ENCODE measurements at places on chromosomes 7 and 10.

GRCh38 chr10:102322914-102323313 lies 72.6 kb upstream of the NFKB2 start:
- no peak for DNase-seq

- no peak for DNase-seq
These were observed 4.5 kb downstream of the MBL2 start for GRCh38 chr10:52768001-52768532.

GRCh38 chr10:73379064-73379748 lies 20.5 kb upstream of the CFAP70 start:
- no peak for DNase-seq

- no peak for DNase-seq
These were observed 72.5 kb upstream of the KCNMA1 start for GRCh38 chr10:77710081-77710551.

- DNase-seq = no peak
These were observed 4.5 kb downstream of the VGF start for GRCh38 chr7:101160910-101161309.

DNA sequence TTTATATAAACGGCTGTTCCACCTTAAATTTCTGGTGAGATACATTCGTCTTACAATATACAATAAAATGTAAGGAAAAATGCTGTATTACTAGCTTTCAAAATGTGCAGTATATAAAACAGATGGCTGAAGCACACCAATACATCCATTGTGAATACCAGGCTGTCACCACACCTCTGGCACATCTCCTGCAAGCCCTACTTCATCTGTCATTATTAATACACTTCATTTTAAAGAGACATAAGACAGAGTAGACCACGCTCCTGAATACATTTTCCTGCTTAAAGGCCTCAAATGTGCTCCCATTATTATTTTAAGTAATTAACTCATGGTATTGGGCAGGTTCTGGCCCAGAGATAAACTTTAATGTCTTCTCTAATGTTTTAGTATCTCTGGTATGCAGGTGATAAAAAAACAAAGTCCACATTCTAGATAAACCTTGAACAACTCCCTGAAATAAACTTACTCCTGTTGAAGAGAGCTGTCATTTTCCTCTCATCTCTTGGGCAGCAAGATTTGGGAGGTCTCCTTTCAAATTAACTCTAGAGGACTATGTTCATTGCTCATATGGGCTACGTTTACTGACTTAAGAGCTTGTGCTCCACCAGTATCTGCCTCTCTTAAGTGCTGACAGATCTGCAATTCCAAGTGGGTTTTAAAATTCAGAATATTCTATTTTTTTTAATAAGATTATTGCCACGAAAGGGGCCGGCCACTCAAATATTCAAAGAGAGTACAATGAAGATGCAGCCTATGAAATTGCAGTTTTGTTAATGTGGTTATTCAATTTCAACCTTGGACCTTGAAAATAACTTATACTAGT lies 396.5 kb upstream of the SEMA3D start:
- no peak for DNase-seq

GRCh38 chr7:30681815-30682211 lies 443 bp downstream of the CRHR2 start:
- DNase-seq = no peak

GRCh38 chr7:156168434-156168833 lies 356.2 kb upstream of the SHH start:
- DNase-seq = no peak

DNA sequence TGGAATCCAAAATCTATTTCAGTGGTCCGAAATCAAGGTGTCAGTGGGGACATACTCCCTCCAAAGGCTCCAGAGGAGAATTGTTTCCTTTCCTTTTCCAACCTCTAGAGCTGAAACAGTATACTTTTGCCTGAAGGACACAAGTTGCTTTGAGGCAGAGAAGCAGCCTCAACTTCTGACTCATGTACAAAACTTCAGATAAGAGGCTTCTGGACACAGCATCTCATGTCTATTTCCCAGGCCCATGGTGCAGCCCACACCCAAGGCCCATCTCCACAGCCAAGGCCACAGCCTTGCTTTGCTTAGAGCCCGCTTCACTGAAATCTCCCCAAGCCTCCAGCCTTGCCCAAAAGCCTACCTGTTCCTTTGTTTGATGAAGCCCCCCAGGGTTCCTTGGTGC lies 68.9 kb downstream of the ZNF467 start:
- peak; percentile 17 for DNase-seq

GRCh38 chr7:142964502-142965246 lies 2.5 kb upstream of the KEL start:
- DNase-seq = peak; percentile 1

DNA sequence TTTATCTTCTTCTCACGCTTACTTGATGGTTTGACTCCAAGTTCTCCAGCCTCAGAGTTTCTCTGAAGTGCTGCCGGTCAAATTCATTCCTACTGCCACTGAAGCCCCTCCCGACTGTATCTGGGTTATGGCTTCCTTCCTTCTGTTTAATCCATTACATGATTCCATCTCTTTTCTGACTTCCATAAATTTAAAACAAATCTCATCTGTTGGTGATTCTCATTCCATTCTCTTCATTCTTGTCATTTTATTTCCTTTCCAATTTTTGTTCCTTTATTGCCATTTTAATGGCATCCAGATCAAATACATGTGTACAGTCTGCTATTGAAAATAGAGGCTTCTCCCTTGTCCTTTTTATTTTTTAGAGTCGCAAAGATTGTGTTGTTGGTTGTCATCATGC lies 25.4 kb upstream of the HIBADH start:
- no peak for DNase-seq

- no peak for DNase-seq
These were observed 48.2 kb upstream of the WDR11 start for GRCh38 chr10:120802935-120803334.

- no peak for DNase-seq
These were observed 8.9 kb downstream of the CCDC71L start for GRCh38 chr7:106652092-106652491.

DNA sequence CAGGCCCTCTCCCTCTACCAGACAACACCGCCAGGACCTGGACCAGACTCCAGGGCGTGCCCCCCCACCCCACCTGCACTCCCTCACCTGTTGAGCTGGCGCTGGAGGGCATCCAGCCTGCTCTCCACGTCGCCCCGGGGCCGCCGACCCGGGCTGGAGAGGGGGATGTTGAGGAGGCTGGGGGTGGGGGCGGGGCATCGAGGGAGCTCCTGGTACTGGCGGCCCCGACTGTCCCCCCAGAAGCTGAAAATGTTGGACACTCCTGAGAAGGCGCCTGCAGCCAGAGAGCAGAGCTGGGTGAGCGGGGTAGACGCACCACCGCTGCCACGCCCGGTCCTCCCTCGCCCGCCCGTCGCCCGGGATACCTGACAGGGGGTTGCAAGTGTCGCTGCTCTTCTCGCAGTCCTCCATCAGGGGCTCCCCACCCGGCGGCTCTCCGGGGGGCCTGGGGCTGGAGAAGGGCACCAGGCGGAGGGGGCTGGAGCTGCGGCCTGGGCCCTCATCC lies 30.8 kb downstream of the KCNH2 start:
- DNase-seq = no peak

GRCh38 chr7:50339990-50340500 lies 35.5 kb downstream of the IKZF1 start:
- no peak for DNase-seq

- DNase-seq = no peak
These were observed 84.7 kb downstream of the SNX10 start for GRCh38 chr7:26376175-26376917.

DNA sequence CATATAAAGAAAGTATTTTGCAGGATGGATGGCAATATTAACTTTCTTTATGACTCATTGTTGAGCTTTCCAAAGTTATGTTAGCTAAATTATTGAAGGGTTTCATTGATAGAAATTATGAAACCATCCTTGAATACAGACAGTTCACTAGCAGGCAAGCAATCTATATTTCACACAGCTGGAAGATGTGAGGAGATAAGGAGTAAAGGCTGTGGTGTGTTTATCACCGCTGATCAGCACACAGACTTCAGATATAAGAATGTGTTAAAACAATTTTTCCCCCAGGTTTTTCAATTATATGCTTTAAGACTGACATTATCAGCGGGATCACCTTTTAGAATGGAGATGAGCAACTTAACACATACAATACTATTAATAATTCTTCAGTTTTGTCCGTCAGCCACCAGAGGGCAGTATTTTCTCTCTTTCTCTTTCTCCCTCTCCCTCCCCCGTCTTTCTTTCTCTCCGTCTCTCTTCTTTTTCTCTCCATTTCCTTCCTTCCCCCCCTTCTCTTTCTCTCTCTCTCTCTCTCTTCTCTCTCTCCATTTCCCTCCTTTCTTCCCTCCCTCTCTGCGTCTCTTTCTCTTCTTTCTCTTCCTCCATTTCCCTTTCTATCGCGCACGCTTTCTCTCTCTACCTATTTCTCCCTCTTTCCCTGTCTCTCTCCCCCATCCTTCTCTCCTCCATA lies 62.9 kb upstream of the FAM171A1 start:
- DNase-seq = peak; percentile 71

GRCh38 chr7:88205179-88205578 lies 14.7 kb downstream of the SRI start:
- DNase-seq = no peak

- no peak for DNase-seq
These were observed 160.8 kb downstream of the SPAG6 start for GRCh38 chr10:22505911-22506685.

- DNase-seq = peak; percentile 53
These were observed 64.2 kb downstream of the PRLHR start for GRCh38 chr10:118531105-118531852.

DNA sequence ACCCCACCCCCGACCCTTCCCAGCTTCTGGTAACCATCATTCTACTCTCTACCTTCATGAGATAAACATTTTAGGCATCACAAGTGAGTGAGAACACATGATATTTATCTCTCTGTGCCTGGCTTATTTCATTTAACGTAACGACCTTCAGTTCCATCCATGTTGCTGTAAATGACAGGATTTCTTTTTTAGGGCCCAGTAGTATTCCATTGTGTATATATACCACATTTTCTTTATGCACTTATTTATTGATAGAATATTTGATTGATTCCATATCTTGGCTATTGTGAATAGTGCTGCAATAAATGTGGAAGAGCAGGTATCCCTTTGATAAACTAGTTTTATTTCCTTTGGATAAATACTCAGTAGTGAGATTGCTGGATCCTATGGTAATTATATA lies 112.7 kb downstream of the CREB5 start:
- no peak for DNase-seq

DNA sequence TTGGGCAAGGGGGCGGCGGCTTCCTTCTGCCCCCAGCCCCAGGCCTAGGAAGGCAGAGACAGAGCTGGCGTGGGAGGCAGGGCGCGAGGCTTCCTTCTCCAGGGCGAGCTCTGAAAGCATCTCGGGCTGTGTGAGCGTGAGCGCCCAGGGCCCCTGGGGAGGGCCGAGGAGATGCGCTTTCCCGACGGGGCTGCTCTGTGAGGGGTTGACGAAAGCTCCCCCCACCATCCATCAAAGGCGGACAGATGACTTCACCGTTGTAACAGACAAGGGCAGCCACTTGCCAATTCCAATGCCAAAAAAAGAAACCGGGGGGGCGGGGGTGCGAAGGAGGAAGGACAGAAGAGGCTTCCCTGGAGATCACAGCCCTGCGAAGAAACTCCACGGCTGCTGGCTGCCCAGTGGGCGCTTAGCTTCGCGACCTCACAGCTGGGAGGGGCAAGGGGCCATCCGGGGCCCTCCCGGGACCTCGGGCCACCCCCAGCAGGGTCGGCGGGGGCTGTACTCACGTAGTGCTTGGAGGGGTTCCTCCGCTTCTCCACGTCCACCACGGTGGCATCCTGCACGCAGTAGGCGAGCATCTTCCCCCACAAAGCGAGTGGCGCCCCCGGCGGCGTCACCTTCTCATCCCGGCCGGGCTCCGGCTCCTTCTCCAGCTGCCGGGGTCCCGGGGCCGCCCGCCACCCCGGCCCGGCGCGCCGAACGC lies 537 bp downstream of the SH3PXD2A start:
- DNase-seq = peak; percentile 58

DNA sequence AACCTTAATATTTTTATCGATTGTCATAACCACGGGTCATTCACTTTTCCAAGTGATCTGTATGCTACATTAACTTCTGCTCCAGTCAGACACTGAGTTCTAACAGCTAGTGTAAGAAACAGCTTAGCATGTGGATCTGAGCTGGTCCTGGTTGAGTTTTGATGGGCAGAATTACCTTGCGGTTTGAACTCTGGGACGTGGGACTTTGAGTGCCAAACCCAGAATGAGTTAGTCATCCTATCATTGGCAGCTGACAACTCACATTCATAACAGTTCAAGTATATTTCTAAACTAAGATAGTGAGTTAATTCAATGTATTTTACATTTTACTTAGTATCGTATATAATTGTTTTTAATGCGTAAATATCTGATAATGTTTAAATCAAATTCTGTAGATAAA lies 43.2 kb downstream of the C7orf33 start:
- DNase-seq = no peak

DNA sequence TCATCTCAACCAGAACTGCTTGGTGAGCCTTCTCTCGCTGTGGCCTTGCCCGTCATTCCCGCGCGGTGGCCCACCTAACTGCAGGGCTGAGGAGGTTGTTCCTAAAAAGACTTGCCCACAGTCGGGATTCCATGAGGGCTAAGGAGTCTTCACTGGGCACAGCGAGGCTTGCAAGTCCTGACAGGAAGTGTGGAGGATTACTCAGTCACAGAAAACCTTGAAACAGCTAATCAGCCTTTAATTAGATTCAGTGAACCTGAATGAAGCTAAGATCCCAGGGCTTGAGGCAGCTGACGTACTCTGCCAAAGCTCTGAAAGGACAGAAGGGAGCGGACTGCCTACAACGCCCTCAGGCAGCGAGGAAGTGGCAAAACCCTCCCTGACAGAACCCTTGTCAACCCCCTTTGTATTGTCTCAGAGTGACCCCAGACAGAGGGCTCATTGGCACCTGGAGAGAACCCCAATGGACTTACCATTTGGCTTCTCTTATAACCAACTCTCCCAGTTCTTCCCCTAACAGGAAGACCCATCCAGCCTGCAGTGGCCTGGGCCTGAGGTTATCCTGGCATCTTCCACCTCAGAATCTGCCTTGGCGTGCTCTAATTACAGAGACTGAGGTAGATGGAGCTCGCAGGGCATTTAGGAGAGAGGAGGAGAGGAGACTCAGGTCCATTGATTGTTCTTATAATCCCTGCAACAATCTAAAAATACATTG lies 2.5 kb upstream of the LAMB4 start:
- DNase-seq = no peak

DNA sequence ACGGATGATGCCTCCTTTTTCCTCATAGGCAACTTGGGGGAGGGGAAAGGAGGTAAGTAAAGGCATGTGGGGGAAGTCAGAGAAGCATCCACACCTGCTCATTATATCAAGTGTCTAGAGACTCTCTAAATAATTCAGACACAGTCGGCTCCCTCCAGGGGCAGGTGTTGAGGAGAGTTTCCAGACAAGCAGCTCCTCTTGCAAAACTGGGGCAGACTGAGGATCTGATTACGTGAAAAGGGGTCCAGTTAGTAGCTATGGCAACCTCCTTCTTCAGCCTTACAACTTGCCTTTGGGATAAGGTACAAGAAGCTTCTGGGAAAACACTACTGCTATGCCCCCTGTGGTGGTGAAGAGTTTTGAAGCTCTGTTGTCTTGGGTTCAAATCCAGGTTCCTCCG lies 39.0 kb upstream of the SORBS1 start:
- no peak for DNase-seq

GRCh38 chr7:30799976-30800661 lies 28.9 kb downstream of the MINDY4 start:
- DNase-seq = peak; percentile 22

GRCh38 chr10:4109469-4109868 lies 324.5 kb upstream of the KLF6 start:
- DNase-seq = no peak
